MV-4-11 (cell line): ENCODE measurements at places on chromosomes 7 and 10.

DNA sequence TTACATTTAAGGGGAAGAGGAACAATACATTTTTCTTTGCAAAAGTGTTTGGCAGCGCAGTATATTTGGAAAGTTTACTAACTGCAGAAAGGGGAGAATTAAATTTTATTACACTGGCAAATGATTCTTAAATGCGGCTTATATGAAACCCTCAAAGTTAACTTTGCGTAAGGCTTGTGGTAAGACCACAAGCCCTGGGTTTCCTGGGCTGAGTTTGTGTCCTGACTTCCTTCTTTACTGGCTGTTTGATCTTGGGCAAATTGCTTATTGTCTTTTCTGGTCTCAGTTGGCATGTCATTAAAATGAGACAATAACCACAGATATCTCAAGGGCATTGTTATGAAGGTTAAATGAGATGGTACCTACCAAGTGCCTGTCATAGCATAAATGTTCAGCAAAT is 106.8 kb downstream of the GLRX3 start:
- peak; percentile 85 for DNase-seq

DNA sequence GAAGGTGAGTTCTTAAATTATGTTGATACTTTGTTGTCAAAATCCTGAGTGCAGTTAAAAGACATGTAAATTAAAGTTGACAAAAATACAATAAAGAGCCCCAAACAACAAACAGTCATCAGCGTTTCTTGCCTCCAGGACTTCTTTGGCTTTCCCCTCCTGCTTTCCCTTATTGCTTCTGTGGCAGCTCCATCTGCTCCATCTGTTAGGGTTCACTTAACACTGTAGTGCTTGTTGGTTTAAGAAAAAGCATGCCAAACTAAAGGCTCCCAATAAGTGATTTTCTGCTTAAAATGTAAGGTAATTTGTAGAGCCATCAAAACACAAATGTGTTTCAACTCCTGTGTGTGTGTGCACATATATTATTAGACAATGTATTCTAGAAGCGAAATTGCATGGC is 254.3 kb upstream of the GNAI1 start:
- no peak for DNase-seq

- DNase-seq, result no peak
These were observed 96.3 kb downstream of the COL13A1 start for GRCh38 chr10:69897999-69898398.

DNA sequence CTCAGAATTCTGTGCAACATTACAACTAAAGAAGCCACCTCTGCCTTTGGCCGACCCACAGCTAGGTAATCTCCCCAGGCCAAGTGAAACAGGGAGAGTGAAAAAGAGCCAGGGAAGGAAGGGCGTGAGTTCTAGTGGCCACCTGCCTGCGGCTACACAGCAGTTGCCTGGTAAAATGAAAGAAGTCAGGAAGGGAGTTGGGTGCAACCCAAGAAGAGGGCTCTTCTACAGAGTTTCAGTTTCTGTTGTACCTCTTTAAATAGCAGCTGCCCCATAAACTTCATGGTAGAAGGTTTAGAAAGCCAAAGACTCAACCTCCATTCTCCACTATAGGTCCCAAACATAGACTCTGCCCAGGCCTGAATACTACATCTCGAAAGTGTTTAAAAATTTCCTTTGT is 76.2 kb upstream of the TMEM168 start:
- DNase-seq, result no peak

- DNase-seq, result no peak
These were observed 345.7 kb downstream of the THSD7A start for GRCh38 chr7:11486271-11486670.

GRCh38 chr7:5827755-5828154 is 46.3 kb upstream of the RNF216 start:
- no peak for DNase-seq

DNA sequence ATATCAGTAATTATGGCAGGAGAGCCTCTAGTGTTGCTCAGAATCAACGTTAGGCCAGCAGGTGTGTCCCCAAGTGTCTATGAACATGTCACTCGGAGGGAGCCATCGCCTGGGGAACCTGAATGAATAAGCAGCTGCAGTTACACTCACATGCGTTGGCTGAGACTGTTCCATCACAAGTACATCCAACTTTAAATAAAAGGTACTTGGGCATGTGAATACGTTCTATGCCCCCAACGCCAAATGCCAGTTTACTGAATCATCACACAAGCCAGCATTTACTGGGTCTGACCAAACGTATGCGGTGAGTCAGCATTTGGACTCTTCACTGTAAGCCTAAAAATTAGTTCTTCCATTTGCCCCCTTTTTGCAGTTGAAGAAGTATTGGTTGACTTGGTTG is 207.6 kb upstream of the PLXNA4 start:
- no peak for DNase-seq

GRCh38 chr10:100859484-100859763 is 53.3 kb upstream of the SLF2 start:
- no peak for DNase-seq

GRCh38 chr10:59268460-59268859 is 92.0 kb downstream of the PHYHIPL start:
- no peak for DNase-seq

- no peak for DNase-seq
These were observed 7.7 kb downstream of the PNLIP start for GRCh38 chr10:116553378-116553980.
